ENCODE measurements at places on chromosomes 12 and 14.
A peak's percentile ranks its signal among the peaks of the same experiment; 100 is the strongest.

- no peak for DNase-seq
Observed at GRCh38 chr14:37824939-37825712, 229.7 kb downstream of the TTC6 start.

GRCh38 chr12:12992418-12993130 is 7.5 kb downstream of the HEBP1 start:
- DNase-seq, result peak; percentile 8

DNA sequence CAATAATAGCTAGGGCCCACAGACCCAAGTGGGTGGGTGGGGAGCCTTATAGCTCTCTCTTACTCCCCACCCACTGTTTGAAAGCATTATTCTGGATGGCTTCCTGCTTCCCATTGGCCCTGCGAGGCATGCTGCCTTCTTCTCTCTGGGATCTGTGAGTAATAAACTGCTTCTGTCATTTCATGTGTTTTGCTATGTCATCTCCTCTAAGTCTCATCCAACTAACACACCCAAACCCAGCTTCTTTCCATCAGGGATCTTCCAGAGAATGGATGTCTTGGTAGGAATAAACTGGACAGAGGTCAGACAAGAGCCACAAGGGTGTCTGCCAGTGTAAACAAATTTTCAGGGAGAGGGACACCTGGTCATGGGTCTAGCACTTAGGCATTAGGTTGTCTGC is 66.4 kb upstream of the BDKRB2 start:
- no peak for DNase-seq

GRCh38 chr12:25839470-25839869 is 119.0 kb upstream of the RASSF8 start:
- no peak for DNase-seq

- no peak for DNase-seq
Observed at GRCh38 chr12:65055859-65056258, 65.2 kb downstream of the WIF1 start.

DNA sequence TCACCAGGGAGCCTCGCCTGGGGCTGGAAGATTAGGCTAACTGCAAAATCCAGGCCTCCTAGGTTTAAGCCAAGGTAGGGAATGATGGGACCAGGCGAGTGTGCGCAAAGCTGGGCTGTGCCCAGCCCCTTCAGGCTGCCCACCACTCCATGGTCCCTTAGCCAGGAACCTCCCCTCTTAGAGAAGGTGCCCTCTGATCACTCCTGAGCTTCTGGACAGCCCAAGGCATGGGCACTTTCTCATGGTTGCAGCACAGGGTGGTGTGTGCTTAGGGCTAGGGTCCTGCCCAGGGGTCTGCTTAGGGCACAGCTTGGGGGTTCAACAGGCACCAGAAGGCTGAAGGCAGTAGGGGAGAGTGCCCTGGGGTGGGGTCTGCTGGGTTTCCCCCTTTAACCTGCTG is 69.0 kb downstream of the PRIMA1 start:
- no peak for DNase-seq

DNA sequence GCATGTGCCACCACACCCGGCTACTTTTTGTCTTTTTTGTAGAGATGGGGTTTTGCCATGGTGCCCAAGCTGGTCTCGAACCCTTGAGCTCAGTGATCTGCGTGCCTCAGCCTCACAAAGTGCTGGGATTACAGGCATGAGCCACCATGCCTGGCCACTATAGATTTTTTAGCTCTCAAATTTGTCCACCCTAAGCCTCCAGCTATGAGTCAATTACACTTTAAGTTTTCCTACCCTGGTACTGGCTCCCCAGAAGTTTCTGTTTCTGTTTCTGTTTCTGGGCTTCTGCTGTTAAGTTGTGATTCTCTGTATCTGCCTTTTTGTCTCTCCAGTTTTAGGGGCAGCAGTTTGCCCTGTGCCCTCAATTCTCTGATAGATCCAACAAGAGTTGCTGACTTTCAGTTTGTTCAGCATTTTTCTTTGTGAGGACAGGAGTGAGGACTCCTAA is 4.4 kb upstream of the TINF2 start:
- no peak for DNase-seq

- no peak for DNase-seq
Observed at GRCh38 chr12:41101806-41102205, 86.3 kb upstream of the PDZRN4 start.

GRCh38 chr12:113961921-113962710 is 4.0 kb downstream of the RBM19 start:
- DNase-seq, result no peak

- DNase-seq, result no peak
Observed at GRCh38 chr12:96878704-96879103, 28.4 kb upstream of the NEDD1 start.

DNA sequence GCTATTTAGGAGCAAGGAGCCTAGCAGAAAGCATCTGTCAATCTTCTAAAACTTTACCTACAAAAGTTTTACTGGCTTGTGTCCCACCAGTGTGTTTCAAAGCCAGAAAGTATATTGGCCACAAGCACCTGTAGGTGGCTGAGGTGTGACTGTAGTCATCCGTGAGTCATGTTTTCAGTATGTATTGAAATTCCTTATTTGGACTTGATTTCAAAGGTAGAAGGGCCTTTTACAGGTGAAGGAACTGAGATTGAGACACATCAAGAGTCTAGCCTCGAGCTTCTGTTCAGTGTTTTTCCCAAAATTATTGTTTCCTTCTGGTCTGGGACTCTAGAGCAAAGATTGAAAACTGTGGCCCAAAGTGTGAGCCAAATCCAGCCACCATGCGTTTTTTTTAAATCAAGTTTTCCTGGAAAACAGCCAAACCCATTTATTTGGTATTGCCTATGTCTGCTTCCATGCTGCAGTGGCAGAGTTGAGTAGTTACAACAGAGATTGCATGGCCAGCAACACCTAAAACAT is 195.3 kb upstream of the BCL2L14 start:
- DNase-seq, result no peak

DNA sequence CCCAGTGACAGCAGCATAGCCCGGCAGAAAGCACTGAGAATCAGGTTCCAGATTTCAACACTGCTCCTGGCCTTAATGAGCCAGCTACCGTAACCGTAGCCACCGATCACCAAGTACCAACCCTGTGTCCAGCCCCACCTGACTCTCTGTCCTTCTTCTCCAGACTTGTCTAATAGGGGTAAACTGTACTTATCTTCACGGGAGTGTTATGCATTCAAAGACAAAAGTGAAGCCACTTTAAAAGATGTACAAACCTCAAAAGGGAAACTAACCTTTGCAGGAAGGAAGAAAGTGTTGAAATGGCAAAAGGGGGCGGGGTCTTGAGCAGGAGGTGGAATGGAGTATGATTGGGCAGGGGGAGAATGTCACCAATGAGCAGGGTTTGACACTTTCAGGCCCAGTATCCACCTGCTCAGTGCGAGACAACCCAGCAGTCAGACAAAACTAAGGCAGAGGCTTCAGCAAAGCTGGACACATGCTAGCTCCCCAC is 226.1 kb downstream of the CHST11 start:
- DNase-seq, result peak; percentile 78

GRCh38 chr12:66131067-66131688 is 628 bp upstream of the LLPH start:
- DNase-seq, result no peak

DNA sequence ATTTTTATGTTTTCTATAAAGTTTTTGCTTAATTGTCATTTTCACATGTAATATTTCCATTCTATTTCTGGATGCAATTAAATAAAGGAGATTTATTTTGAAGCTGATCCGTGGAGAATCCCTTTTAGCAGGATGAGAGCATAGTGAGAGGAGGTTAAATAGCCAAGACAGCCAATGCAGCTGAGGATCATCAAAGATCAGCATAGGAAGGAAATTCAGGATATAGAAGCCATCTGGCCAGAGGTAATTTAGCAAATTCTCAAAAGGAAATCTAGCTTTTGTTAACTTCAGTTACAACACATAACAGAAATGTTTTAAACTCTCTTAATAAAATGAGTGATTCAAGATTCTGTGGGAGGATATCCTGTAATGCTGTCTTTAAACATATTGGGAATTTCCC is 122.8 kb upstream of the PDE3A start:
- DNase-seq, result no peak

DNA sequence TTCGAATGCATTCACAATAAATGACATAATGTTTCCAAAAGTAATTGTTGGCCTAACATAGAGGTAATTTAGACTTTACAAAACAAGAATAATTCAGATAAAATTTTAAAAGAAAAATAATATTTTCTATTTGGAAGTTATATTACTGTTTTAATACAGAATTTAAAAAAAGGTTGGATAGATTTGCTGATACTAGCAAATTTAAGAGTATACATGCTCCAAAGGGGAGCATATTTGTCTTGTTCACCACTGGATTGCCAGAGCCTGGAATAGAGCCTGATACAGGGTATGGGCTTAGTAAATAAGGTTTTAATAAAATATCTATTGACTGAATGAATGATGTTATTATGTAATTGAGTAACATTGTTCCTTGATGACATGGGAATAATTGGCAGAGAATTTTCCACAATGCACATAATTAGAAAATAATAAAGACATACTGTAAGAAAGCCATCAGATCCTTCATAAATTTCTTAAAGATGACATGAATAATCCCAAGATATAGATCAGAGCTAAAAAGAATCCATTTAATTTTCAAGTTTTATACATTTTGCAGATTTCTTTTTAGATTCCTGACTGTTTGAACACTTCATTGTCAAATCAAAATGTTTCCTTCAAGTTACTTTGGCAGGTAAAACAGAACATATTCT is 305.3 kb downstream of the SLC6A15 start:
- no peak for DNase-seq

GRCh38 chr14:54312166-54312801 is 84.5 kb upstream of the CDKN3 start:
- peak; percentile 7 for DNase-seq

DNA sequence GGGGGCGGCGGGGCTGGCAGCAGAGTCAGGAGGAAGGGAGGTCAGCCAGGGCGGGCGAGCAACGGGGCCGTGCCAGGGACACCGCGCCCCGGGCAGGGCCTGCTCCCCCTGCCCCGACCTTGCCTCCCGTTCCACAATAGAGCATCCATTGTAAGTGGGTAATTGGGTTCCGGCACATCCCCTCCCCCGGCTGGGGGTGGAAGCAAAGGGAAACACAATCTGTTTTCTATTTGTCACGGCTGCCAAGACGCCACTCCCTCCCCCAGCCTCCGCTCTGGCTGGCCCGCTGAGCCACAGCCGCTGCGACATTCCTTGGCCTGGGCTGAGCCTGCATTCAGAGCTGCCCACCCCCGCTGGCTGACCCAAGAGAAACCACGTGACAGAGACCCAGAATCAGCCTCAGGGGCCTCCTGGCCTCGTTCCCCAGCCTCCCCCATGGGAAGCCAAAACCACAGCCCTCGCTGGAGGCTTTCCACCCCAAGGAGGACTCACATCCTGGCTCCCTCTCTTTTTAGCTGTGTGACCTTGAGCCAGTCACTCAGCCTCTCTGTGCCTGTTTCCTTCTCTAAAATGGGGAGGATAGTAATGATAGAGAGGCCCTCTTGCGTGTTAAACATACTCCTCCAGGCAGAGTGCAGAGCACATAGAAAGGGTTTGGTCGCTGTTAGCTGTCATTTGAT is 117.6 kb downstream of the SCARB1 start:
- peak; percentile 46 for DNase-seq

GRCh38 chr12:115922952-115923564 is 354.4 kb downstream of the MED13L start:
- peak; percentile 81 for DNase-seq

DNA sequence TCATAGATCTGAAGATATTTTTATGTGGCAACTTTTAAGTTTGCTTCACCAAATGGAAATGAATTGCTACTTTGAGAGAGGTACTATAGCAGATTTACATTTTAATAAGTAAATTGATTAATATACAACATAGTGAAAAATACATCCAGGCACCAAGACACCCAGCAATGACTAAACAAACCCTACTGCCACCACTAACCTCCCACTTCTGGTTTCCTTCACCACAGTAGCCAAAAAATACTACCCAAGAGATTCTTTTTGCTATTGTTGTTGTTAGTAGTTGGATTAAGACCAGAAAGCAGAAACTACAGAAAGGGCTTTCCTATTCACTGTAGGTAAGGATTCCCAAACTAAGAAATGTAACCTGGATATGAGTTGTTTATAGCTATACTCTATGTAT is 54.1 kb downstream of the COCH start:
- no peak for DNase-seq

- DNase-seq, result no peak
Observed at GRCh38 chr14:98871796-98872195, 400.2 kb downstream of the BCL11B start.

DNA sequence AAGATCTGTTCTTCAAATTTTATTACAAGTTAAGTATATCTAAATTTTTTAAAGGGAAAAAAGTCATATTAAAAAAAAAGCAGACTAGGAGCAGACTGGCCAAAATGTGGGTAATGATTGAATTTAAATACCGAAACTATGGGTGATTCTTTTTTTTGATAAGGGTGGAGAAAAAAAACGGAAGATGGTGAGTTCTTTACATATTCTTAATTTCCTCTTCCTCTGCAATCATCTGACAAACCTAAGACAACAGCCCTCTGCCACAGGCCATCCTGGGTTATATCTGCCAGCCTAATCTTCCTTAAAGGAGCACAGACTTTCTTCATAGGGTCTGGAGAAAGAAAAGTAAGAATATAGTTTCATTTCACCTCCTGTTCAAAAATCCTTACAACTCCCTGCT is 108.0 kb downstream of the PPP2R5E start:
- peak; percentile 15 for DNase-seq

GRCh38 chr12:121446750-121447149 is 46.8 kb downstream of the RNF34 start:
- no peak for DNase-seq

DNA sequence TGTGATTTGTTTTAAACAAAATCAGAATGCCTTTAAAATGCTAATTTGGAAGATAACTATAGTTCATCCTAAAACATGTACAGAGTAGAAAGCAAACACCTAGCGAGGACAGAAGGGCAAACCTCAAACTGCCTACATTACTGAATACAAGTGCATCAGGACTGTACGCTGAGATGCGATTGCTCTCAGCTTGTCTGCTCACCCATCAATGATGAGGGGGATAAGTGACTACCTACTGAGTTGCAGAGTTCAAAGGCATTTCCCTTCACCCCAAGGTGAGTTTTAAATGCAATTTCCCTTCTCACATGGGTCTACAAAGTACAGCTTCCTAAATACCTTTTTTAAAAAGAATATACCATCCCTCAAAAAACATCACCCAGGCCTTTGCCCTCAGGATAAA is 52.9 kb downstream of the PHLDA1 start:
- DNase-seq, result no peak

DNA sequence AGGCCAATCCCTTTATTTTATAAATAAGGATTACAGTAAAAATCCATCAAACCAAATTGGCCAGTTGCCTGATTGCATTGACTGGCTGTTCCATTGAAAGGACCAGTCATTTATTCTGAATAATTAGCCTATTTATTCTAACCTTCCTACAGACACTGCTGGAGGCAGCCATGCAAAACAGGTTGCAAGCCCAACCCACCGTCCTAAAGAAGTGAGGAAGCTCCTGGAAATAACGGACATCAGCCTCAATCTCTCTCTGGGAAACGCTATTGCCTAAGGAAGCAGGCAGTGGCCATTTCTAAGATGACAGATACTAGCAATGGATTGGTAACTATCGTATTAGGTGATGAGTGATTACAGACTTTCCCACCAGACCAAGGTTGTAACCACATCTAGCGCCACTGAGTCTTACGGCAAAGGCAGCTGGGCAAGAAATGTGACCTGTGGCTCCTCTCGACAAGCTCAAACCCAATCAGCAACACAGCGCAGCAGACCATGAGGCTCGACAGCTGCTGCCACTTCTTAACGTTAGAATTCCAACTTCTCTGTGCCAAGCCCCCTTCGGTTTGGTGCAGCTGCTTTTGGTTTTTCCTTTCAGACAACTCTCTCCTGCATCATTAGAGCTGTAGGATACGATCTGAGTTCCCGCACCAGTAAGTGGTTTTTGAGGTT is 134.2 kb downstream of the KCNK10 start:
- no peak for DNase-seq

- DNase-seq, result no peak
Observed at GRCh38 chr12:102757154-102757881, 159.7 kb downstream of the PAH start.

All from Kasumi-1 (cell line).